ENCODE measurements at places on chromosomes 4 and X.

DNA sequence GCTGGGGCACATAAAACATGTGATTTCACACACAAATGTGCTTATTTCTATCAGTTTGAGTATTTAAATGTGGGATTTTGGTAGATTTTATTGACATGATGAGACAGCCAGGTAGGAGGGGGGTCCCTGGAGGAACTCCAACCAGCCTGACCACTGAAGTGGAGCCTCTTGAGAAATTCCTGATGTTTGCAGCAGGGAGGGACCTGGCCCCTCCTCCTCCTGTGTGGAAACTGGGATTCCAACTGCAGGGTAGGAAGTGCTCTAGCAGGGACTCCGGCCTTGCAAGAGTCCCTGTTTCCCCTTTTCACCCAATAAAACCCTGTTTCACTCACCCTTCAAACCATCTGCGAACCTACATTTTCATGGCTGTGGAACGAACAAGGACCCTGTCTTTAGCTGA, 2224.0 kb upstream of the AGA start:
- no peak for DNase-seq

- DNase-seq = no peak
Measured at GRCh38 chrX:36849407-36849806, 158.8 kb upstream of the FAM47C start.

DNA sequence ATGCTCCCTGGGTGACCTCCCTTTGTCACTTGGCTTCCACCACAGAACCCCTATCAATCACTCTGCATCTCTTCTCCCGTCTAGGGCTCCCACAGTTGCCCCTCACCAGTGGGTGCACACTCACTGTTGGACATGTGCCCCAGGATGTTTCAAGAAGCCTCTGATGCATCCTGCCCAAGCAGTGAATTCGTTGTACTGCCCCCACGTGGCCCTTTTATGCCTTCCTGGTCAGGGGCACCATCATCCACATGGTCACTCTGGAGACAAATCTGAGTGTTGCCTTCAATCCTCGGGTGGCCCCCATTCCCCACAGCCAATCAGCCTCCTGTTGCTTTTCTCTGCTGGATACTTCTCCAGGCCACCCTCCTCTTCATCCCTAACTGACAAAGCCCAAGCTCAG, 12.2 kb downstream of the ITIH6 start:
- DNase-seq = no peak

GRCh38 chr4:72446353-72447055, 122.5 kb downstream of the ADAMTS3 start:
- no peak for DNase-seq

GRCh38 chr4:153220682-153221395, 16.6 kb downstream of the TRIM2 start:
- no peak for DNase-seq

- no peak for DNase-seq
Measured at GRCh38 chr4:37549041-37549440, 137.1 kb downstream of the RELL1 start.

DNA sequence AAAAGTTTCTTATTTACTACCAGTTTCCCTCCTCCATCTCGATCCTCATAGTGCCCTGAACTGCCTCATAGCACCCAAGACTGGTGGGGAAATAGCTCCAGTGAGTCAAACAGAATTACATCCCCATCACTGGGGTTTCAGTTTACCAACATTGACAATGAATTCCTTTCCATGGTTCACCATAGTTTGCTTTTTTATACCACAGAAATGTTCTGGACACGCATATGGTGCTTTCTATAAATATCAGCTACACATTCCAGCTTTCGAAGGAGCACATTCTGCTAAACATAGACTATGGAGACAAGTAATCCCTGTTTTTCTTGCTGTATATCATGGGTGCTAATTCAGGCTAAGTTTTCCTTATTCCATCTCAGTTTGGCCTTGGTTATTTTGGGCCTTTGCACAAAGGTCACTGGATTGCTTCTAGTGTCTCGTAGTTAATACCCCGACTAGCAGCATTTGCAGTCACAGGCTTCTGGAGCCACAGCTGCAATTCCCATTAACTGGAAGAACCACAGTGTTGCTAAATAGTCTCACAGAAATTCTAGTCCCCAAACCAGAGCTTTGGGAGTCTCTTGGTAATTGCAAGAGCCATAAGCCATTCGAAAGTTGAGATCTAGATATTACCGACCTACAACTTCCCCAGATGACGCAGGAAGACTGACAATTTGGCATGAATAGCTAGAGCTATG, 53.4 kb upstream of the TRPC3 start:
- no peak for DNase-seq

- no peak for DNase-seq
Measured at GRCh38 chr4:151324752-151325110, 674 bp downstream of the SH3D19 start.

DNA sequence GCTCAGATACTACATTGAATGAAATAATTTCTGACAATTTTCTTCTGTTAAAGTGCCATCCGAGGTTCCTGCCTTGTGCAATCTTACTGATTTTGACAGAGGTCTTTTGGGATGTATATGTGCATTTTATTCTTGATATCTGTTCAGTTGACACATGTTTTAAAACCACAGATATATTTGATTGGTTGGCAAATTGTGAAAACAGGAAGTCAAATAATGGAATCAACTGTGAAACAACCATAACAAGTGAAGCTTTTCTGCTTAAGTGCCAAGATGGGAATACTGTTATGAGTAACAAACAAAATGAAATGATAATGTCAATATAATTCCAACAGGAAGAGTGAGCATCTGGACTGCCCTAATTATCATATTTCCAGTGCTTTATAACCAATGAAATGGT, 84.9 kb upstream of the TET2 start:
- no peak for DNase-seq

- no peak for DNase-seq
Measured at GRCh38 chr4:183504930-183505610, at the start of gene ING2. TSS of gene ING2 (plus strand) at chr4:183505058. CDS start at chr4:183505196, 138 bp downstream.

DNA sequence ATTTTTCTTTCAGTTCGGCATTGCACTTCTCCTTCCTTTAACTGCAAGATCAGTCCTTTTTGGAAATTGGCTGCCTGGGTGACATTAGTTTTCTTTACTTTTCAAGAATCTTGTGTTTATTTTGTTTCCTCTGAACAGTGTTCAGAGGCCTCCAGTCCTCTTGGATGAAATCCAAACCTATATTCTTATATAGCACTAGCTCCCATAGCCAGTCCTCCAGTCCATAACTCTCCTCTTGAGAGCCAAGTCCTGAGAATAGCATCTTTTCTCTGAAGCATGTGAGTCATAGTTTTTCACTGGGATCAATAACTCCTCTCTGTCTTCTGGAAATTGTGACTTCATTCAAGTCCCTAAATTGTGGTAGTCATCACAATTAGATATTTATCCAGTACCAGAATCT, 357.5 kb downstream of the RAPGEF2 start:
- no peak for DNase-seq

DNA sequence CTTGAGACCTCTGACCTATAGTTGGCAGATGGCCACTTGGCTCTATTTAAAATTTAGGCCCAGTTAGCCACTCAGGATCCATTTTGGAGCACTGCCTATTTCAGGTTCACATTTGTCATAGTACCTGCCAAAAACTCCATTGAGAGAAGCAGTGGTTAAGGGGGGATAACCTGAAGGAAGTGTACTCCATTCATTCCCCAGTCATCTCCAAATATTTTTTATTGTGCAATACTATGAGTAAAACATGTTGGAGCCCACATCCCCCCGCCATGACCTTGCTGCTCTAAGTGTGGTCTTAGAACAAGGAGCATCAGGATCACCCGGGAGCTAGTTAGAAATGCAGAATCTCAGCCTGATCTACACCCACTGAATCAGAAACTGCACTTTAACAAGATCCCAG, 21.1 kb downstream of the PLP1 start:
- no peak for DNase-seq

DNA sequence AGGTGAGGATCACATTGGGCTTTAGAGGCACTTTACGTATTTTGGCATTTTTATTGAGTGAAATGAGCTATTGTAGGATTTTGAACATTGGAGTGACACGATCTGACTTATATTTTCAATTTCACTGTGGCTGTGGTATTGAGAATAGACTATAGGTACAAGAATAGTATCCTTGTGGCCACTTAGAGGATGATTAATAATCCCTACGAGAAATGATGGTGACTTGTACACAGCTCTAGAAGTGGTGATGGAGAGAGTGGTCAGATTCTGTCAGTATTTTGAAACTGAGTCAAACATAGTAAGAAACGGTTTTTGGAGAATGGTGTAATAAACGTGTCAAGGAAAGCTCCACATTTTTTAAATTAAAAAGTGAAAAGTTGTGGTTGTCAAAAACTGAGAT, 494.7 kb downstream of the EPHA5 start:
- DNase-seq = no peak

- no peak for DNase-seq
Measured at GRCh38 chr4:188821500-188821899, 682.3 kb downstream of the TRIML1 start.

DNA sequence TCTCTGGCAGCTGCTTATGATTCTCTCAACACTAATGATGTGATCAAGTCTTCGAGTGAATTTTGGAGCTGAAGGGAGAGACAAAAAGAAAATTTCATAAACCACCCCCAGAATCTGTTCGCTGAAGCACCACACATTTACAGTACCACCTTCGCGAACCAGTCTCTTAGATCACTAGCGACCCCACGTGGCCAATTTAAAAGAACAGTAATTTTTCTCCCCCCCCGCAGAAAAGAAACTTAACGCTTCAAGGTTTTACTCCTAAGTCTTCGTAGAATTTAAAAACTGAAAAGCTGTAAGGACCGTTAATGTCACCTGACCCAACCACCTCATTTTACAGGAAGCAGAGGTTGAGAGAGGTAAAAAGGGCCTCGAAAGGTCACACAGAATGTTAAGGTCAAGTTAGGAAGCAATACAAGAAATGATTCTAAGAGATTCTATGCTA, 187.5 kb downstream of the QDPR start:
- peak; percentile 13 for DNase-seq

DNA sequence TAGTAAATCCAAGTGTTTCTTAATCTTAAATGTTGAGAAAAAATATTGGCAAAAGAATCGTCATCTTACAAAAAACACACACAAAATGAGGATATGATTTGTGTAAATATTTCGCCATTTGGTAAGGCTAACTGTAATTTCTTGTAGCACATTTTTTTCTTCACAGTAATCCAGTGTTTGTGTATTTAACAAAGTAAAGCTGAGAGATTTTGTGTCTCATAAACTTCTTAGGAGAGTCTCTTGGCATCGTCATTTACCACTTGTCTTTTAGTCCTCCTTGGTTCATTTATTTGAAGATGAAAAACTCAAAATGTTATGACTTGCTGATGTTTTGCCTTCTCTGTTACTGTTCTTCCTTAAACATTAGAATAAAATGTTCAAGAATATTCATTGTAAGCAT, 326.7 kb upstream of the PITX2 start:
- DNase-seq = no peak

DNA sequence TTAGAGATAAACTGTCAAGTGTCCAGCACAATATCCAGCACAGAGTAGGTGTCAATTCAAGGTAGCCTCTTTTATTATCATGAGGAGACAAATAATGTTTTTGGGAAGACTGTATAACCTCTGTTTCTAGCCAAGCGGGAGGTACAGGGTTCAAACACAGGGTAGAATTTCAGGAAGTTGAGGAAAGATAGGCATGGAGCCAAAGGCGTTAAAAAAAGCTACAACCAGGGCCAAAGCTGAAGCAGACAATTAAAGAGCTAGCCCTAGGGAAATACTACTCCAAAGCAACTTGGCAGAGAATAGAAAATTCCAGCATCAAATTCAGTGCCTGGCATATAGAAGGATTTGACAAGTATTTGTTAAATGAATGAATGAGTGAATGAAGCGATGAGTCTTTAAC, 40.0 kb upstream of the CASK start:
- DNase-seq = no peak

DNA sequence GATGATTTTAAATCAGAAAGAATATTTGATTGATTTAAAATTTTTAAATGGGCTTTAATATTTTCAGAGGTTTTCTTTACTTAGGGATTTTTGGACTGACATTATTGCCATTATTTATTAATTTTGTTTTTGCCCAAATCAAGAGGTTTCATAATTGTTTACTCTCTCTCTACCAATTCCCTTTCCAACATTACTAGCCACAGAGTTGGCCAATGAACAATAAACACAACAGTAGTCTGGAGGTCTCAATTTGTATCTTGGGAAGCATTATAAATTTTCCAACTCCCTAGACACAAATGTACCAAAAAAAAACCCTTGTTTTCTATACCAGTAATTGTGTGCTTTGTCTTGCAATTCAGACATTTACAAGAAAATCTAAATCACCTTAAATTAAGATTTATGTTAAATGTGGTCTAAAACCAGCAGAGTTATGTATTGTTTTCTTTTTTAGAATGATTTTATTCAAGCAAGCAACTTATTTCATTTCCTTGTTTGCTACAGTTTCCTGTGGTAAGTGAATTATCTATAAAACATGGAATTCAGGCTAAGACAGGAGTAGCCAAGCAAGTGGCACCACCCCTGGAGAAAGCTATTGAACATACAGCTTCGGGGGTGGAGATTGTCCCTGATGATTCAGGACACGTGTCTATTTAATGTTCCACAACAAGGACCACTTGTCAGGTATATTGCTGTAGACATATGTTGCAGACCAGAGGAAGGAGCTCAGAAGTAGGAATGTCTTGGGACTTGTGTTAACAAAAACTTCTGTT, 622 bp downstream of the KLKB1 start:
- DNase-seq = no peak

DNA sequence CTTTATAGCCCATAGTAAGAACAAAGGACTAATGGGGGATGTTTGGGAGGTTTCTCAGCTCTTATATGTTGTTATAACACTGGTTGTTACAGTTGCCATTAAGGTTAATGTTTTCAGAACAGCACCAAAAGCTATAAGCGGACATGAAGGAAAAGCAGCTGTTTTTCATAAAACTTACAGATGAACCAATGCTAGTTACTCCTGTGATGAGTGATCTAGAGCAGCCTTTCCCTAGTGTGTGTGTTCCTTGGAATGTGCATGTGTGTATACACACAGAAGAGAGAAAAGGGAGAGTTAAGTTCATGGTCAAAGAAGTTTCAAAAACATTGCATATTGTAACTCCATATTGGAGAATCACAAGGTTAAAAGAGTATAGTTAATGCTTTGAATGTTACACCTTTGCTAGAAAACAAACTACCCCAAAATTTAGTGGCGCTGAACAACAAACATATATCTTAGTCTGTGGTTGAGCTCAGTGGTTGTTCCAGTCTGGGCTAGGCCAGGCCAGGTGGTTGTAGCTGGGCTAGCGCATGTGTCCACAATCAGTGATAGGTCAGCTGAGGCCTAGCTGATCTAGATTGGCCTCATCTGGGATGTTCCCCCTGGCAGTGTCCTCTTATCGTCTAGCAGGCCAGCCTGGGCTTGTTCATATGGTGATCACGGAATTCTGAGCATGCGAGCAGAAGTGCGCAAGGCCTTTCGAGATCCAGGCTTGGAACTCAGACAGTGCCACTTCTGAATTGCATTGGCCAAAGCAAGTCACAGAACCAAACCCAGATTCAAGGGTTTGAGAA, 151.0 kb downstream of the NHS start:
- DNase-seq = no peak

DNA sequence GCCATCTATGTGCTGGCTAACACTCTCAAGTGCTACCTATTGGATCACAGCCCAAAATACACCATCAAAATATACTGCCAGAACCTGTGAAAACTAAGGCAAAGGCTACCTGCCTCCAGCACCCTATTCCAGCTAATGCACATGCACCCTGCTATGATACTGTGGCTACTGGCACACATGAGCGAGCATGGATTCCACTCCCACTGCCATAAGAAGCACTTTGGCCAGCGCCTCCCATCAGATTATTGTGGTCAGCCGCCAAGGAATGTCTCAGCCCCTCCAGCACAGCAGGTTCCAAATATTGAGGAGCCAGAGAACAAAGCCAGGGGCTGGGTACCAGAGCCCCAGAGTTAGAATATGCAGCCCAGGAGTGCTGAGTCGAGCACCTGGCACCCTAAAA, 32.5 kb upstream of the TMPRSS11F start:
- no peak for DNase-seq

GRCh38 chr4:7214359-7214758, 22.0 kb downstream of the SORCS2 start:
- DNase-seq = no peak
